ENCODE measurements at places on chromosomes 12 and 14. TPM values are rescaled to one million over a fixed set of nuclear protein-coding genes. Genes with fewer than 3 reads are reported as not detected.

DNA sequence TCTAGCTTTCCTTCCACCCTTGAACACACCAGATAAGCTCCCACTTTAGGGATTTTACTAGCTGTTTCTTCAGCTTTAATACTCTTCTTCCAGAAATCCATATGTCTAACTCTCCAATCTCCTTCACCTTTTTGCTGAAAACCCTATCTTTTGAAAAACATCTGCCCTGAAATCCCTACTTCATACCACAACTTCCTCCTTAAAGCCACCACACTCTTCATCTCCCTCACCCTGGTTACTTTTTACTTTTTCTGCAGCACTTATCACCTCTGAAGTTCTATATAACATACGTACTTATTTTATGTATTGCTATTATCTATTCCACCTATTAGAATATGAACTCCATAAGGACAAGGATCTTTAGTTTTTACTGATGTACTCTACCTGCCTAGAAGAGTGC, 28.6 kb upstream of the PTPRQ start:
- DNase-seq, result no peak
- no peaks in the 10 kb centered on the region for H3K4me1 ChIP-seq
- H3K27me3 ChIP-seq, result no peaks in the 10 kb centered on the region
- H3K27ac ChIP-seq, result no peak overlapping the region
- H3K36me3 ChIP-seq, result no peaks in the 10 kb centered on the region

GRCh38 chr12:50618864-50619609, 114.3 kb downstream of the DIP2B start:
- no peaks in the 10 kb centered on the region for H3K36me3 ChIP-seq
- H3K4me3 ChIP-seq, result no peak overlapping the region
- H3K27ac ChIP-seq, result no peak overlapping the region
- no peak for DNase-seq
- H3K27me3 ChIP-seq, result no peaks in the 10 kb centered on the region

- H3K36me3 ChIP-seq, result peaks cover 4% of the 10 kb centered on the region
- H3K27me3 ChIP-seq, result peaks cover 5% of the 10 kb centered on the region
- no peak overlapping the region for H3K27ac ChIP-seq
- H3K4me1 ChIP-seq, result peaks cover 35% of the 10 kb centered on the region
- DNase-seq, result no peak
Observed at GRCh38 chr12:57610554-57611107, 604 bp upstream of the ARHGEF25 start.

DNA sequence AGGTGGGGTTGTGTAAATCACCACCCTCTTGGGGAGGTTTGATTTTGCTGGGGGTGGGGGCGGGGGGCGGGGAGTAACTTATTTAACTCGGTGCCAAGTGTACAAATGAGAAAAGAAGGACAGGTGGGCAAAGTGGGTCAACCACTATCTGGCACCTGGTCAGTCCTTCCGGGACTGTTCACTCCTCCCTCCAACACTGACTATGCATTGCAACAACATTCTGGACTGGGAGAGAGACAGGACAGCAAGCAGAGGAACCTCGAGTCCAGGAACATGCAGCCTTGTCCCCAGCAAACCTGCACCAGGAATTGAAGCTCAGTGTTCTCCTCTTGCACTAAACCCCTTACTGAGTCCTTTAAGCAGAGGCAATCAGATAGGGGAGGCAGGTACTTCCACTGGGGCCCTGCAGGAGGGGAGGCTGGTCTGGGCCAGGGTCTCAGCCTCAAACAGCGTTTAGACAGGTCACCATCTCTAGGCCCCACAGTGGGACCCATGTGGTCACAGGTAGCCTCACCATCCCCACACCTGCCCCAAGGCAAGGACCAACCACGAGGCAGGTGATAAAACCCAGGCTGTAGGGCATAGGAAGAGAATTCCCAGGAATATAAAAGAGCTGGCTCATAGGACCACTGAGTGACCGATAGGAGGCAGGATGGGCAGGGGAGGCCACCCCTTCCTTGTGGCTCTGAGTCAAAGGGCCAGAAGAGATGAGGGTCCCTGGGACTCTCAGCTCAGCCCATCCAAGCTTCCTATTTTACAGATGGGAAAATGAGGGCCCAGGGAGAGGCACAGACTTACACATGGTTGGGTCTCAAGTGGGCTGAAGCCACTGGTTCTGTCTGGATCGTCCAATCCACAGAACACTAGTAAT, 9.8 kb downstream of the CCDC85C start:
- H3K27me3 ChIP-seq, result no peaks in the 10 kb centered on the region
- peaks cover 14% of the 10 kb centered on the region for H3K4me1 ChIP-seq
- H3K27ac ChIP-seq, result peak overlapping the region; percentile 54
- no peak overlapping the region for H3K4me3 ChIP-seq

GRCh38 chr12:80698256-80698655, 9.2 kb upstream of the MYF6 start:
- no peaks in the 10 kb centered on the region for H3K4me1 ChIP-seq
- H3K27me3 ChIP-seq, result no peaks in the 10 kb centered on the region
- no peak overlapping the region for H3K4me3 ChIP-seq
- H3K36me3 ChIP-seq, result no peaks in the 10 kb centered on the region
- no peak overlapping the region for H3K27ac ChIP-seq
- no peak for DNase-seq

DNA sequence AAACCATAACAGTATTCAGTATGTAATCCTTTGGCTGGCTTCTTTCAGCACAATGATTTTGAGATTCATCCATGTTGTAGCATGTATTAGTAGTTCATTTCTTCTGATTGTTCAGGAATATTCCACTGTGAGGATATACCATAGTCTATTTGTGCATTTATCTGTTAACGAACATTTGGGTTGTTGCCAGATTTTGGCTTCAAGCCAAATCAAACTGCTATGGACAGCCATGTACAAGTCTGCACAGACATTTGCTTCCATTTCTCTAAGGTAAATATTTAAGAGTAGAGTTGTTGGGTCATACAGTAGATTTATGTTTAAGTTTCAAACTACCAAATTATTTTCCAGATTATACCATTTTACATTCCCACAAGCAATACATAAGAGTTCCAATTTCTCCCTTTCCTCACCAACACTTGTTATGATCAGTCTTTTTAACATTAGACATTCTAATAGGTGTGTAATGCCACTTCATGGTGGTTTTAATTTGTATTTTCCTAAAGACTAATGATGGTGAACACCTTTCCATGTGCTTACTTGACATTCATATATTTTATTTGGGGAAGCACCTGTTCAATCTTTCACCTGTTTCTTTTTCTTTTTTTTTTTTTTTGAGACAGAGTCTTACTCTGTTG, 56.6 kb downstream of the ZFYVE21 start:
- no peaks in the 10 kb centered on the region for H3K4me1 ChIP-seq
- DNase-seq, result no peak
- H3K27ac ChIP-seq, result no peak overlapping the region
- no peaks in the 10 kb centered on the region for H3K27me3 ChIP-seq
- H3K36me3 ChIP-seq, result peaks cover 3% of the 10 kb centered on the region

DNA sequence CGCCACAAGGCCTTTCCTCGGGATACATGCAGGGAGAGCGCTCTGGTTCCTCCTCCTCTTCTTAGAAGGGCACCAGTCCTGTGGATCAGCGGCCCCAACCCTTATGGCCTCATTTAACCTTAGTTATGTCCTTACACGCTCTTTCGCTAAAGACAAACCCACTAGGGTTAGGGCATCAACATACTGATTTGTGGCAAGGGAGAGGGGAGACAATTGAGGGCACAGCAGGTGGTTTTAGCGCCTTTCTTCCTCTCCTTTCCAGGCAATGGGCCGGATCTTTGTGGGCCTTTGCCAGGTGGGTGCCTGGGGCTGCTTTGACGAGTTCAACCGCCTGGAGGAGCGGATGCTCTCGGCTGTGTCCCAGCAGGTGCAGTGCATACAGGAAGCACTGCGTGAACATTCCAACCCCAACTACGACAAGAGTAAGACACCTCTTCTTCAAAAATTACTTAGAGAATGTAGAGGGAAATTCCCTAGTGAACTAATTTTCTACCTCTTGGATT, 43.6 kb downstream of the DYNC1H1 start:
- H3K27me3 ChIP-seq, result no peaks in the 10 kb centered on the region
- no peaks in the 10 kb centered on the region for H3K4me1 ChIP-seq
- no peak for DNase-seq
- H3K27ac ChIP-seq, result no peak overlapping the region

GRCh38 chr12:31245822-31246469, 80.0 kb downstream of the SINHCAF start:
- H3K27ac ChIP-seq, result no peak overlapping the region
- H3K4me1 ChIP-seq, result no peaks in the 10 kb centered on the region
- no peak overlapping the region for H3K4me3 ChIP-seq
- DNase-seq, result no peak

- peaks cover 6% of the 10 kb centered on the region for H3K4me1 ChIP-seq
- peaks cover 39% of the 10 kb centered on the region for H3K27me3 ChIP-seq
- H3K36me3 ChIP-seq, result no peaks in the 10 kb centered on the region
- no peak for DNase-seq
Observed at GRCh38 chr14:97414718-97415098, 617.5 kb downstream of the VRK1 start.

DNA sequence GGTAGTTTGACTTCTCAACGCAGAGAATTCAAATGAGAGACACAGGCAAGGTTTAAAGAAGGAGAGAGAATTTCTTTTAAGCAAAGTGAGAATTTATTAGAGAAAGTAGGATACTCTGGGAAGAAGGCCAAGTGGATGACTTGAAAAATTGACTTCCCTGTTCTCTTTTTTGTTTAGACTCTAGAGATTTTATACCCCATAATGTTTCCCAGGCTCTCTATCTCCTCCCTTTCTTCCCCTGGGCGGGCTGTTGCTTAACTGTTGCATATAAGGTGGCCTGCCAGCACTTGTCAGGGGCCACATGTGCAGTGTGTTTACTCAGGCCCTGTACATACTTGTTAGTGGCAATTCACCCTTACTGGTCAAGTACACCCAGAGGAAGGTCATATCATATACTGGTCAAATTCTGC, 403.7 kb downstream of the SLC6A15 start:
- no peaks in the 10 kb centered on the region for H3K27me3 ChIP-seq
- H3K36me3 ChIP-seq, result no peaks in the 10 kb centered on the region
- no peaks in the 10 kb centered on the region for H3K4me1 ChIP-seq

GRCh38 chr12:57433370-57433769, 1.2 kb upstream of the INHBC start:
- no peaks in the 10 kb centered on the region for H3K36me3 ChIP-seq
- H3K4me3 ChIP-seq, result no peak overlapping the region
- DNase-seq, result no peak

GRCh38 chr12:23014749-23015148, 389.8 kb downstream of the ETNK1 start:
- no peak overlapping the region for H3K27ac ChIP-seq
- no peaks in the 10 kb centered on the region for H3K36me3 ChIP-seq
- no peak for DNase-seq
- no peaks in the 10 kb centered on the region for H3K27me3 ChIP-seq

- DNase-seq, result no peak
- no peaks in the 10 kb centered on the region for H3K4me1 ChIP-seq
- H3K36me3 ChIP-seq, result no peaks in the 10 kb centered on the region
- H3K4me3 ChIP-seq, result no peak overlapping the region
- H3K27me3 ChIP-seq, result no peaks in the 10 kb centered on the region
Observed at GRCh38 chr12:100698518-100698917, 96.1 kb upstream of the ANO4 start.

DNA sequence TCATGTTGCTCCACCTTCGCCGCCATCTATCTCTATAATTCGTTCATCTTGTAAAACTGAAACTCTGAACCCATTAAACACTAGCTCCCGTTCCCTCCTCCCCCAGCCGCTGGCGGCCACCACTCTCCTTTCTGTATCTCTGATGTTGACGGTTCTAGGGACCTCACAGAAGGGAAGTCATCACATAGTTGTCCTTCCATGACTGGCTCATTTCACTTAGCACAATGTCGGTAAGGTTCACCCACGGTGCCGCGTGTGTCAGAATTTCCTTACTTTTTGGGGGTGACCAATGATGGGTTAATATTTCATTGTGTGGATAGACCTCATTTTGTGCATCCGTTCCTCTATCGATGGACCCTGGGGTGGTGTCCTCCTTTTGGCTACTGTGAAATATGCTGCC, 2.0 kb upstream of the CACNA2D4 start:
- H3K36me3 ChIP-seq, result no peaks in the 10 kb centered on the region
- no peaks in the 10 kb centered on the region for H3K27me3 ChIP-seq
- peaks cover 32% of the 10 kb centered on the region for H3K4me1 ChIP-seq
- H3K27ac ChIP-seq, result no peak overlapping the region
- H3K4me3 ChIP-seq, result no peak overlapping the region
- no peak for DNase-seq

DNA sequence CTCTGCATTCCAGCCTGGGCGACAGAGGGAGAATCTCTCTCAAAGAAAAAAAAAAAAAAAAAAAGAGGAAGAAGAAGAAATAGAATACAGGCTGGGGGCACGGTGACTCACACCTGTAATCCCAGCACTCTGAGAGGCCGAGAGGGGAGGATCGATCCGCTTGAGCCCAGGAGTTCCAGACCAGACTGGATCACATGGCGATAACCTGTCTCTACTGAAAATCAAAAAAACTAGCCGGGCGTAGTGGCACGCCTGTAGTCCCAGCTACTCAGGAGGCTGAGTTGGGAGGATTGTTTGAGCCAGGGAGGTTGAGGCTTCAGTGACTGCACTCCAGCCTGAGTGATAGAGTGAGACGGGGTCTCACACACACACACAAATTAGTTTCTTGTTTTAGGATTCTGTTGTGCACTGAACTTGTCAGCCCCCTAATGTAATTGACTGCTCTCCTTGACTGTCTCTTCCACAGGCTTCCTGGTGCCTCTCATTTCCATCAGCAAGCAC, 963 bp upstream of the TINF2 start:
- peaks cover 27% of the 10 kb centered on the region for H3K36me3 ChIP-seq
- H3K27ac ChIP-seq, result peak overlapping the region; percentile 97
- H3K4me1 ChIP-seq, result peaks cover 46% of the 10 kb centered on the region
- H3K27me3 ChIP-seq, result no peaks in the 10 kb centered on the region
- peak overlapping the region; percentile 74 for H3K4me3 ChIP-seq

GRCh38 chr12:65667932-65668331, 156.4 kb upstream of the HMGA2 start:
- H3K4me1 ChIP-seq, result no peaks in the 10 kb centered on the region
- H3K27ac ChIP-seq, result no peak overlapping the region
- H3K36me3 ChIP-seq, result no peaks in the 10 kb centered on the region
- H3K27me3 ChIP-seq, result no peaks in the 10 kb centered on the region

SRRM4 gene
- not detected for total RNA-seq

EIF2S1 gene
- total RNA-seq, result 33.2 TPM

LUM gene
- not detected for total RNA-seq

WSCD2 gene
- 0.78 TPM for total RNA-seq

PRB2 gene
- not detected for total RNA-seq

ALKBH2 gene
- 11.9 TPM for total RNA-seq

LRP1-AS gene
- total RNA-seq, result not detected

TAMALIN gene
- total RNA-seq, result 403 TPM

FOXG1 gene
- total RNA-seq, result not detected

INSM2 gene
- not detected for total RNA-seq

Data from natural killer cell (primary cell).